ENCODE measurements at places on chromosomes 12 and 14. TPM values are rescaled to one million over a fixed set of nuclear protein-coding genes. Genes with fewer than 3 reads are reported as not detected.

The HIF1A gene
- total RNA-seq, result 119 TPM

The PLA2G1B gene
- total RNA-seq, result not detected

The FAM234B gene
- total RNA-seq, result 4.1 TPM

The APOLD1 gene
- 0.38 TPM for total RNA-seq

The BMP4 gene
- total RNA-seq, result 3.1 TPM

The TBX3 gene
- total RNA-seq, result 19.1 TPM

The EPYC gene
- total RNA-seq, result not detected

The GNB3 gene
- total RNA-seq, result 2.0 TPM

The TAS2R43 gene
- not detected for total RNA-seq

The OR6C76 gene
- total RNA-seq, result not detected

The TMEM179 gene
- total RNA-seq, result 0.38 TPM

The OR11H7 gene
- not detected for total RNA-seq

The PTHLH gene
- 39.3 TPM for total RNA-seq

The KRT71 gene
- not detected for total RNA-seq

The ANKRD33 gene
- 0.08 TPM for total RNA-seq

The FITM1 gene
- total RNA-seq, result 0.13 TPM

The REM2 gene
- 0.31 TPM for total RNA-seq

The MUCL1 gene
- total RNA-seq, result not detected

The AICDA gene
- 0.15 TPM for total RNA-seq

The KIF26A gene
- 3.7 TPM for total RNA-seq

The CD163 gene
- total RNA-seq, result not detected

The OGFOD2 gene
- total RNA-seq, result 17.0 TPM

The PLCZ1 gene
- total RNA-seq, result not detected

The NXPH4 gene
- total RNA-seq, result 3.8 TPM

The SERPINA10 gene
- not detected for total RNA-seq

The KRT79 gene
- not detected for total RNA-seq

The ARMH4 gene
- 0.34 TPM for total RNA-seq

The SSPN gene
- total RNA-seq, result 0.38 TPM

The GPX2 gene
- 258 TPM for total RNA-seq

The IGF1 gene
- not detected for total RNA-seq

The OR4K15 gene
- not detected for total RNA-seq

The SLC6A12 gene
- total RNA-seq, result 0.76 TPM

The ASCL1 gene
- not detected for total RNA-seq

The CCDC175 gene
- not detected for total RNA-seq

The GATC gene
- total RNA-seq, result 25.2 TPM

The AVPR1A gene
- total RNA-seq, result not detected

The HOXC9 gene
- 10.6 TPM for total RNA-seq

The TEX22 gene
- total RNA-seq, result 0.24 TPM

The NPFF gene
- not detected for total RNA-seq

The ZNF605 gene
- total RNA-seq, result 3.4 TPM

The SSTR1 gene
- total RNA-seq, result not detected

The CTSG gene
- total RNA-seq, result not detected

The MYF5 gene
- not detected for total RNA-seq

The PLEKHD1 gene
- 0.03 TPM for total RNA-seq

The RAB35 gene
- total RNA-seq, result 70.6 TPM

The ENDOU gene
- not detected for total RNA-seq

The POTEM gene
- not detected for total RNA-seq

The KMT2D gene
- total RNA-seq, result 42.3 TPM

The ATF1 gene
- total RNA-seq, result 50.5 TPM

The RERGL gene
- total RNA-seq, result not detected

The LRTM2 gene
- not detected for total RNA-seq

The PMCH gene
- total RNA-seq, result not detected

The FLRT2 gene
- 3.3 TPM for total RNA-seq

The EIF2S3B gene
- 0.82 TPM for total RNA-seq

The EGLN3 gene
- total RNA-seq, result 3.9 TPM

The MORN3 gene
- not detected for total RNA-seq

The B4GALNT1 gene
- total RNA-seq, result 46.5 TPM

The SLCO1A2 gene
- total RNA-seq, result 0.07 TPM
